ENCODE measurements at places on chromosomes 13 and 19. TPM values are rescaled to one million over a fixed set of nuclear protein-coding genes. Genes with fewer than 3 reads are reported as not detected.

GRCh38 chr19:56974556-56975207, 134.2 kb upstream of the PEG3 start:
- no peak for DNase-seq

PRSS57 gene
- not detected for total RNA-seq

KLF12 gene
- total RNA-seq = 38.7 TPM

DNA sequence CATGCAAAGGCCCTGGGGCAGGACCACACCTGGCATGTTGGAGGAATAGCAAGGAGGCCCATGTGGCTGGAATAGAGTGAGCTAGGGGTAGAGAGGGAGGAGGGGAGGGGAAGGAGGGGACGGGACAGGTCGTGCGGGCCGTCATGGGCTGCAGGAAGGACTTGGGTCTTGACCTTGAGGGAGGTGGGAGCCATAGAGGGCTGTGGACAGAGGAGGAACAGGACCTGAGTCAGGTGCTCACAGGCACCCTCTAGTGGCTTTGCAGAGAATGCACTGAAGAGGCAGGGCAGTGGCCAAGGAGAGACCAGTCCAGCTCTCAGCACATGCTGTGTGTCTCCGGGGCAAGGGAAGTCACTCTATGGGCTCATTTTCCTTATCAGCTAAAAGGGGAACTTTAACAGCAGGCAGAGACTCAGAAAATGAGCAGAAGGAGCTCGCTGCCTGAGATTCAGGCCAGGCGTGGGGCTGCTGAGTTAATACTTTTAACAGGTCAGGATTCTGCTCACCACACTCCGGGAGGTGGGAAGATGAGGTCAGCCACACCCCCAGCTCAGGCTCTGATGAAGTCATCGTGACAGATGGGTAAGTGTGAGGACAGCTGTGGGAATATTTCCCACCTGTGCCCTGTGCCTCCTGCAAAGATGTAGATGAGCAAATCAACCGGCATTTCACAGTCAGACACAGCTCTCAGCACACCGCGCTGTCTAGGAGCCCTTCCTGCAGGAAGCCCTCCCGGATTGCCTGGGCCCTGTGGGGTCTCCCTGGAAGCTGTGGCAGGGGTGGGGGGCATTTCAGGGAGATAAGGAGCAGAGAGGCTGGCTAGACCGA, 6.0 kb upstream of the TNFAIP8L1 start:
- DNase-seq = peak; percentile 96

- no peak for DNase-seq
These were observed 1719.7 kb upstream of the SLC10A2 start for GRCh38 chr13:104785952-104786351.

SMIM44 gene
- total RNA-seq = not detected

VSTM1 gene
- not detected for total RNA-seq
